ENCODE measurements at places on chromosomes 5 and 9.

DNA sequence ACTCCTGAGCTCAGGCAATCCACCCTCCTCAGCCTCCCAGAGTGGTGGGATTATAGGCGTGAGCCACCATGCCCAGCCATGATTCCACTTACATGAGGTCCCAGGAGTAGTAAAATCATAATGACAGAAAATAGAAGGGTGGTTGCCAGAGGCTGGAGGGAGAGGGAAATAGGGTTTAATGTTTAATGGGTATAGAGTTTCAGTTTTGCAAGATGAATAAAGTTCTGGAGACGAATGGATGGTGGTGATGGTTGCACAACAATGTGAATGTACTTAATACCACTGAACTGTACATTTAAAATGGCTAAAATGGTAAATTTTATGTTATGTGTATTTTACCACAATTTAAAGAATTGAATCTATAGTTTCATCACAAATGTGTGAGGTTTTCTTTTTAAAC is 146.5 kb upstream of the ABCA1 start:
- no peak for DNase-seq

DNA sequence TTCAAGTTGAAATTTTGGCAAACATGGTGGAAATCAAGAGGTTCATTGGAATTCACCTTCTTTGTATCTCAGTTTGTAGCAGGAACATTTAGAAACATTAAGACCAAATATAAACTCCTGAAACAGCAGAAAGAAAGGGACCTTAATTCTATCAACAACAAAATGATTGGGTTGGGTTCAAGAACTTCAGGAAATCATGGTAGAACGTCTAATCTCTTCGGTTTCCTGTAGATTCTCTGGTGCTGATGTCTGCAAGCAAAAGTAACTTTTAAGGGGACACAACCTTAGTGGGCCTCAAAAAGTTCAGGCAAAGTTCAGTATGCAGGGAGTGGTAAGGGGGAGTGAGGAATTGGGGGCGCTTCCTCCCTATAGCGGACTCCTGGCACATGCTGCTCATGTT is 3.4 kb downstream of the IL33 start:
- no peak for DNase-seq

- no peak for DNase-seq
Observed at GRCh38 chr9:131348631-131349521, 45.0 kb upstream of the PRRC2B start.

DNA sequence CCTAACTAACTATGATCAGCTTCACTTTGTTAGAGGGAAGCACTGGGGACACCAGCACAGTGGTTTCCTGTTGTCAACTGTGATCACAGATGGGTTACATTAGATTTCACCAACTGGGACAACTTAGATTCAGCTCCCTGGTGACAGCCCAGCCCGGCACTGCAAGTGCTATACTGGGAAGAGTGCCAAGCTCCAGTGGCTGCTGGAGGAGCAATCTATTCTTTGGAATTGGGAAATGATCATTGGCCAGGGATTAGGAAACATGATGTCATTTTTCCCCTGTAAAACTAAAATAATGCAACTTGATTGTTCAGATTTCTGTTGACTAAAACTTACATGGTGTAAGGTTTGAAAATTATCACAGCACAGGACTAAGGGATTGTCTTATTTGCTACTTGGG is 33.2 kb downstream of the PTGR1 start:
- DNase-seq, result no peak

- no peak for DNase-seq
Observed at GRCh38 chr5:173496129-173496882, 120.1 kb downstream of the BOD1 start.

- DNase-seq, result no peak
Observed at GRCh38 chr5:59267033-59267432, 626.5 kb downstream of the PDE4D start.

DNA sequence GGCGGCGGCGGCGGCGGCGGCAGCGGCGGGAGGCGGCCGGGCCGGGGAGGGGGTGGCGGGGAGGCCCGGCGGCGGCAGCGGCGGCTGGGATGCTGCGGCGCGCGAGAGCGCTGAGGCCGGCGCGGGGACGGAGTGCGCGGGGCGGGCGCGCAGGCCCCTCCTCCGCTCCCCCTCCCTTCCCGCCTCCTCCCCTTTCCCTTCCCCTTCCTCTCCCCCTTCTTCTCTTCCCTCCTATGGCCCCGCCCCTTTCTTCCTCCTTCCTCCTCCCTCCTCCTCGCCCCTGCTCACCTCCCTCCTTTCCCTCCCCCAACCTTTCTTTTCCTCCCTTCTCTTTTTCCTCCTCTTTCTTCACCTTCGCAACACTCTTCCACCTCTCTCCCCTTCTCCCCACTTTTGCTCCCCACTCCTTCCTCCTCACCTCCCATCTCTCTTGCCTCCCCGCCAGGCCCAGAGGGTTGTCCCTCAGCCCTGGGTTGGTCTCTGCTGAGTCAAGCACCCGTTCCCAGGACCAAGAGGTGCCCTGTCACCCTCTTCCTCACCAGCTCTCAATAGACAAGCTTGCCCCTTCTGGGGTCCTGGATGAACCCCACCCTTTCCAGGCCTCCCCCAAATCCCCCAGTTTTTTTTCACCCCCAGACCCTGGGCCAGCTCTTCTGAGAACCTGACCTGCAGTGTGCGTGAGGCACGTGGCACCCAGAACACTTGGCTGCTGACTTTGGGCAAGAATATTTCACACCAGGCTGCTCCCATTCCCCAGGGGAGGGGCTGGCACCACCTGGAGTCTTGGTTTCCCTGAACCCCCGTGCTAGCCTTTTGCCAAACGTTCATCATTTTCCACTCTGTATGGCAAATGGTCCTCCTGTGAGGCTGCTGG is at the start of gene SEMA4D:
TSS of gene SEMA4D (minus strand) at position 136 of the 874 bp plus-strand sequence. CDS start 92,657 bp downstream, outside the sequence.
- DNase-seq, result peak; percentile 48

DNA sequence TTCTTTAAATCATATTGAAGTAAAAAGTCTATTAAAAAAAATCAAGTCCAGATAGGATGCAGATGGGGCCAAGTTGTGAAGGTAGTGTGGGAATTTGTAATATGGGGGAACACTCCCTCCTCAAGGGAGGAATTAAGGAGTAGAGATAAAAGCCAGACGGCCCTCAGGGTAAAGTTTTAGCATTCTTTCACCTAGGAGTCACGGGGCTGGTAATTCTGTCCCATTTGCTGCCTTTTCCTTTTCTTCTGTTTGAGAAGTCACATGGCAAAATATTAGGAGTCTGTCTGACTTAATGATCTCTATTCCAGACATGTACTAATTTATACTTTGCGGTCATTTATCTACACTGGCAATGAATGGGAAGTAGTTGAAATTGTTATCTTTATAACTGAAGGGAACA is 61.9 kb downstream of the SNX24 start:
- no peak for DNase-seq

DNA sequence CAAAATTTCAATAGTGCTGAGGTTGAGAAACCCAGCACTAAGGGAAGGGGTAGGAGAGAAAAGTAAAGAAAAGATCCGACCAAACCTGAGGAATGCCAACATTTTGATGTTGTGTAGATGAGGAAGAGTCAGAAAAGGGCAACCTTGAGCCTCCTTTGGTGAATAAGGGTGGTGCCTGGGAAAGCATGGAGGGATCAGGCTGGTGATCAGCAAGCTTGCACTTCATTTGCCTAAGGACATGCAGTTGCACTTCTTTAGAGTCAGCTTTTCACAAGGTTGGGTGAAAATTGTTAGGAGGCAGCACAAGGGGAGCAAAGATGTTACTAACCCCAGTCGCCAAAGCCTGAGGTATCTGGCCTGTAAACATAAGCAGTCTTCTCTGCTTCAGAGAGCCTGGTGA is 20.4 kb downstream of the ATP6V0E1 start:
- DNase-seq, result no peak
